NCI-H526 treated with DMSO at 0.1 percent for 48 hours (cell line): ENCODE measurements at places on chromosomes 12 and 14.

DNA sequence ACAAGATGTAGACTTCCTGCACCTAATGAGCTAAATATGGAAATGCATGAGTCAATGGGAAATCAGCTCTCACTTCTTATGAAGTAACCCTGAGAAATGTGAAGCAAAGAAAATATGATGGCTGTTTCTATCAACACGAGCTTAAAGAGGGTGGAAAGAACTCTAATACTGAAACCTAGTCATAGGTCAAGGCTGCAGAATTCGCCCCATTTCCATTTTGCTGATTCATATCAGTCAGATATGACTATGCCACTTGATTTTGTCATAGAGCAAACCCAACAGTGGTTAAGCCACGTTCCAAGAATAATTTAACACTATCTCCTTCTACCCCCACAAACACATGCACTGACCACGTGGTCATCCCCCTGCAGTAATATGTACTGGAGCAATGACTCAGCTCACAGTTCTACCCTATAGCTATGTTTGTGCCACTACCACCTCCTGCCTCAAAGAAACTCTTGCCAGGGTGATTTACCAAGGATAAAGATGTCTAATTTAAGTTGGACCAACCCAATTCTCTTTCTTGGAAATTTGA lies 157.5 kb downstream of the TMTC3 start:
- DNase-seq, result no peak

- DNase-seq, result no peak
Measured at GRCh38 chr12:6697584-6698351, 2.8 kb downstream of the PIANP start.

DNA sequence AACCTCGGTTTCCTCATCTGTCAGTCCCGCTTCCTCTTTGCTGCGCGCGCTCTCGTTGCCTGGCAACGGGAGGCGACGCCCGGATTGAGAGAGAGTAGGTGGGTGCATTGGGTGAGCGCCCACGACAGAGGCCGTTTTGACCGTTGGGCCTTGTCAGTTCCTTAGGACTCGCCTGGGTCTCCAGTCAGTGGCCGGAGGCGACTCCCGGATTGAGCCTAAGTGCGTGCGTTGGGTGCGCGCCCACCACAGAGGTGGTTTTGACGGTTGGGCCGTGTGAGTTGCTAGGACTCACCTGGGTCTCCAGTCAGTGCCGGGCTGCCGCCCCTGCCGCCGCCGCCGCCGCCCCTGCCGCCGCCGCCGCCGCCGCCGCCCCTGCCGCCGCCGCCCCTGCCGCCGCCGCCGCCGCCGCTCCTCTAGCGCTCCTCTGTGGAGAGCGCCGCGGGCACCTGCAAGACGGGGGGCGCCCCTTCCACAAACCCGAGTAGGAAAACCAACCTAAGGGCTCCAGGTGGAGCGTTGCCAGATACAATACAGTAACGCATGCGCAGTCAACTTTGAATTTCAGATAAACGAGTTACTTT lies 37.2 kb downstream of the APOBEC1 start:
- DNase-seq, result no peak

DNA sequence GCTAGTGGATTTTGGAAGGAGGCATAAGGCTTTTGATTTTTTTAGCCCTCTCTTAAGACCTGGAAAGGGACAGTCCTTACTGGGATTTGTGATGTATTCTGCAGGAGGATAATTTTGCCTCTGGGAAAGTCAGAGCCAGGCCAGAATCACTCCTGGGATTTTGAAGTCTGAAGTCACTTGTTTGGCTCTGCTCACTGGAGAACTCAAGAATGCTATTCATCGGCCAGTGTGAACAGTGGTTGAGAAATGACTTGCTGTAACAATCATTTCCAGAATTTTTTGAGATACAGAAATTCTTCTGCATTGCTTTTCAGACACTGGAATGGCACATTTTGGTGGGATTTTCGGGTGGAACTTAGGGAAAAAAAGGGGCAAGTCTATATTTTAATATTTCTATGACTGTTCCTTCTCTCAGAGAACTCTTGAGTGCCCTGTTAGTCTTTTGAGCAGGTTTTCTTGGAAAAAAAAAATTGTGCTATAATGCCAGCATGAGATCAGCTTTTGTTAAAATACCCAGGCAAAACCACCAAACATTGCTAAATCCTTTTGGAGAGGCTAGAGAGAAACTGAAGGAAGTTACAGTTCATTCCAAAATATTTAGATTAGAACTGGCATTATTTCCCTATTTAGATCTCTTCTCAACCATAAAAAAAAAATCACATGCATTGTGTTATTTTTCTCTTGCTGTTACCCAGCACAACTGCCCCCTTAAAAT lies 26.1 kb upstream of the BHLHE41 start:
- no peak for DNase-seq

- DNase-seq, result no peak
Measured at GRCh38 chr14:56561606-56562005, 18.0 kb upstream of the TMEM260 start.

DNA sequence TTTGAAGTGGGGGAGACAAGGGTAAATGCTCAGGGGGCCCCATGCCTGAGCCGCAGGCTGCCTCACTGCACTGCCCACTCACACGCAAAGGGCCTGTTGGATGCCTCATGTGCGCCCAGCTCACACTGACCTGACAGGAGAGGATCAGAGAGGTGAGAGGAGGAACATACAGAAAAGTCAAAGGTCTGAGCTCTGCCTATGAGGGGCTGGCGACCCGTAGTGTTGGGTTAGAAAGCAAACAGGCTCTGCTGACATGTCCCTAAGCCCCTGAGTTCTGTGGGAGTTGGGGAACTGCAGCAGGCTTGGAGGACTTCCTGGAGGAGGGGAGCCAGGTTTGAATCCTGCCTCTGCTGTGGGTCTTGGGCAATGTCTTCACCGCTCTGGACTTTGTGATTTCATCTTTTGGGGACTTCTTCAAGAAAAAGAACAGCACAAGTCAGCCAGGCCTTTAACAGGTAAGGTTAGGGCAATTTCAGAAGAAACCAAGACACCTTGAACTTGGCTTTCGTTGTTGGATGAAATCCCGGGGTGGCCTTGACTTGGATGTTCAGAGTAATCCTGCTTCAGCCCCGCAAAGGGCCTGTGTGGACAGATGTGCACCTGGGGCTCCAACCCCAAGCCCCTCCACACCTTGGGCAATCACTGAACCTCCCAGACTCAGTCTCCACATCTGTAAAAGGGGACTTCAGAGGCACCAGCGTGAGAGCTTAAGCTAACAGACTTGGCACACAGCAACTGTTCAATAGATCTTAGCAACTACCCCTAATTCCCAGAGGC lies 116.8 kb downstream of the SCARB1 start:
- no peak for DNase-seq

DNA sequence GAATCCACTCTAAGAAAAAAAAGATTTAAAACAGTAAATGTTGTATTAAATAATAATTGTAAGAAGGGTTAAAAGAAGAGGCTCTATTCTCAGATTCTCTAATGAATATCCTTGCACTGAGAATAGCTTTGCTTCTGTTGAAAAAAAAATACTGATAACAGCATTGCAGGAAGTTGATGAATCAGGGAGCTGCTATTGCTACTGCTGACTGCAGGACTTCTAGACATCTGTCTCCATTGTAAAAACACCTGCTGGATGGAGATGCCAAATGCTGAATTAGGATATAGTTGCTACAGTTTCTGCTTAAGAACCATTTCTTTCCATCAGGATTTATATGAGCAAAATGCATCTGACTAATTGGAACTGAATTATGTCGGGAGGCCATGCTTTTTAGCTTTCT lies 50.3 kb upstream of the ANP32D start:
- no peak for DNase-seq

- DNase-seq, result no peak
Measured at GRCh38 chr12:124651516-124652273, 84.3 kb upstream of the NCOR2 start.

DNA sequence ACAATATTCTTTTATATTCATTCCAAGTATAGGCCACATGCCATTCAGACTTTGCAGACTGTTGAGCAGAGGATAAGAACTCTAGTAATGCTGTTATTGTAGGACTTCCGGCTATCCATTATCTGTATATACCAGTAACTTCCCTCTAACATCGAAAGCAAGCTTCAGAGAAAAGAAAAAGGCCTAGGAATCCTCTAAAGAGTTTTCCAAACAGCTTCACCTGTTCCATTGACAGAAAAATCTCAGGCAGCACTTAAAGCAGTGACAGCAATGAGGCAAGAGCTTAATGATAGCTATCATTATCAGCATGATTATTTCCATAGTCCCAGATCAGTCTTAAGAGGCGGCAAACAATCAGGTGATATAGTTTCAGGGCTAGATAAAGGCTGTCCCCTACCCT lies 1.8 kb downstream of the CPNE8 start:
- no peak for DNase-seq
